Germinal center (tissue), 1 donor: ENCODE measurements at places on chromosomes 12 and 14.
A peak's percentile ranks its signal among the peaks of the same experiment; 100 is the strongest.

GRCh38 chr12:123119808-123120207 lies 31.1 kb downstream of the PITPNM2 start:
- peak; percentile 69 for DNase-seq

GRCh38 chr12:106265116-106265515 lies 17.3 kb upstream of the CKAP4 start:
- no peak for DNase-seq

GRCh38 chr14:23294734-23295561 lies 7.7 kb downstream of the PPP1R3E start:
- peak; percentile 22 for DNase-seq

GRCh38 chr14:68448252-68448902 lies 344.5 kb downstream of the ZFP36L1 start:
- DNase-seq = no peak

DNA sequence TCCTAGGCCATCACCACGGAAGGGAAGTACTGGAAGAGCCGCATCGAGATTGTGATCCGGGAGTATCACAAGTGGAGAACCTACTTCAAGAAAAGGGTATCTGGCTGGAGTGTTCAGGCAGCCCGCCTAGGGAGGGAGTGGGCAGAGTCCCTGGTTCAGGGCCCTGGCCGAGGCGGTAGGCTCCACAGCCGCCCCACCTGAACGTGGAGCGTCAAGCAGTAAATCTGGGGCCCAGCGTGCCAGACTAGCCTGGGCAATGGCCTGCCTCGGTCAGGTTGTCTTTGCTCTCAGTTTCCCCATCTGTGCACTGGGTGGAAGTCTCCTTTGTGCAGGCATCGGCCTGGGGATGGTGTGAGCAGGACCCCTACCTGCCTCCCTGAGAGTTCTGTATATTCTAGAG lies 44.9 kb downstream of the IL31 start:
- DNase-seq = no peak

DNA sequence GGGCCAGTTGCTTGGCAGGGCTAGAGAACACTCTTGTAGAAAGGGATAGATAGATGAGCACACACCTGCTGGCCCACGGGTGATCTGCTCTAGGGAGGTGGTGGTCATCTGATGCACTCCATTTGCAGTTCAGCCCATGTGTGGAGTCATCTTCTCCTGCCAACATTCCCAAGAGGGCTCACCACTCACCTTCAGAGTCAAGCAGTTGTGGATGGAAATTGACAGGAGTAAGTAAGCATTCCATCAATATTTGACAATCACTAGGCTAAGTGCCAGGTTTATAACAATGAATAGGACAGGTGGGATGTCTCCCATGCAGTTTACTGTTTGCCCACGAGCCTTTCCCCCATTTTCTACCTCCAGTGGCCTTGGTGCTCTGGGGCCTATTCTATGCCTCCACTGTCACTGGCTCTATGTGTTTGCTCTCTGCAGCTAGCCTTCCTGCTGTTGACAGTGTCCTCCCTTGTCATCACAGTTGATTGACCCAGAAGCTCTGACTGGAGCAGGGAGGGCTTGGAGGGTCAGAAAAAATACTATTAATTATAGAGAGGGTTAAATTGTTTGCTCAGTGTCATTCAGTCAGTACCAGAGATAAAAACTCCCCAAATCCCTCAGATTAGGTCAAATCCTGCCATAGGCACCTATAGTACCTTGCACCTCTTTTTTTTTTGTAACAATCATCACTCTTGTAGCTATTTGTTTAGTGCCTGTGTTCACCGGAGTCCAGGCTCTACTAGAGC lies 134.6 kb upstream of the PZP start:
- DNase-seq = no peak
